Activated T-cell treated with anti-CD3 and anti-CD28 coated beads, Interleukin-2, amount 50 U/mL, for 72 hours (primary cell): ENCODE measurements at places on chromosomes 3 and 15. TPM values are rescaled to one million over a fixed set of nuclear protein-coding genes. Genes with fewer than 3 reads are reported as not detected.

GRCh38 chr15:100686021-100686724 lies 83.8 kb downstream of the ASB7 start:
- DNase-seq = no peak

Gene PLSCR5
- total RNA-seq = not detected

Gene C3orf85
- not detected for total RNA-seq

Gene OXTR
- total RNA-seq = 0.62 TPM

- DNase-seq = no peak
Measured at GRCh38 chr15:101192081-101192480, 59.8 kb downstream of the CHSY1 start.

DNA sequence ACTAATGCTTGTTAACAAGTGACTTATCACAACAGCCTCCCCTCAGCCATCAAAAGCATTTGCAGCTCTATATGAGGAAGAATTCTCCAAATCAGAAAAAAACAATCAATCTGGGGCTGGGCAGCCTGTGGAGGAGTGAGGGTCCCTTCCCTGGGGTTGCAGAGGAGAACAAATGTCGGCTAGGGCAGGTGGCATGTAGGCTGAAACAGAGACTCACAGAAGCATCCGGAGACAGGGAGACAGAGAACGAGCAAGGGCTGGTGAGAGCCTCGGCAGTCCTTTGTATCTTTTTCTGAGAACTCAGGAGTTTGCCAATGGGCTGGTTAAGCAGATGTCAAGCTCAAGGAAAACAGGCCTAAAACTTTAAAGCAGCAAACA lies 15.8 kb downstream of the ITGA11 start:
- no peak for DNase-seq

- DNase-seq = no peak
Measured at GRCh38 chr3:58962040-58962651, 87.7 kb downstream of the CFAP20DC start.

DNA sequence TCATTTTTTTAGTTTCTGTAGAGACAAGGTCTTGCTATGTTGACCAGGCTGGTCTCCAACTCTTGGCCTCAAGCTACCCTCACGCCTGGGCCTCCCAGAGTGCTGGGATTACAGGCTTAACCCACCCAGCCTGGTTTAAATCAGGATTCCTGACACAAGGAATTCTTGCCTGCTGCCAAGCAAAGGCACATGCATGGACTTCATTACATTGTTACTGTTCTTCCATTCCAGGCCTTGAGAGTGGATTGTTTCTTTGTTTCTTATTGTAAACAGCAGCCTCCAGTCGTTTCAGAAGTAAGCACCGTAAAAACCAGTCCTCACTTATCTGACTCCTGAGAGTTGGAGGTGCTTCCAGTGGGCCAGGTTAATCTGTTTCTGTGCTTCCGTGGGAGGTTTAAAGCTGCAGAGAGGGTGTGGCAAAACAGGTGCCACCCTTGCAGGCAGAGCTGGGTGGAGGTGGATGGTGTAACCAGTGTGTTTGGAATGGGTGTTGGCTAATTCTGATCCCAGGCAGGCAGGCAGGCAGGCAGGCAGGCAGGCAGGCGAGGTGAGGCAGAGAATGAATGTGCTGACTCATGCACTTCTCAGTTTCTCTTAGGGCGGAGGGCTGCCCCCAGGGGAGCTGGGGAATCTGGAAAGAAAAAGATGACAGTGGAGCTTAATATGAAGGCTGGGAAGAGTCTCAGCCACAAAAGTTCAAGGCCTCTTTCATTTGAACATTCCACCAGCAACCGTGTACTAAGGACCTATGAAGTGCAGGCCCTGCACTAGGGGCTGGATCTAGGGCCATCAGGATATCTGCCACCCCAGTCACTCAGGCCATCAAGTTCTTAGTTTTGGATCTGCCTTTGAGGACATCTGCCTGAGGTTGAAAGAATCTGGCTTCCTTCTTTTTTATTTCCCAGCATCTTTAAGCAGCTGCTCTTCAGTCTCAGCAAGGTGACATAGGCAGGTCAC lies 37.0 kb upstream of the CDCP1 start:
- no peak for DNase-seq

Gene IFRD2
- total RNA-seq = 62.1 TPM

GRCh38 chr3:172074586-172074985 lies 35.2 kb downstream of the FNDC3B start:
- no peak for DNase-seq

GRCh38 chr15:89776274-89777072 lies at the start of gene MESP2:
MESP2 (plus strand) TSS chr15:89776332; CDS start chr15:89776358, 26 bp downstream.
- DNase-seq = peak; percentile 69

Gene KNL1
- 32.5 TPM for total RNA-seq

DNA sequence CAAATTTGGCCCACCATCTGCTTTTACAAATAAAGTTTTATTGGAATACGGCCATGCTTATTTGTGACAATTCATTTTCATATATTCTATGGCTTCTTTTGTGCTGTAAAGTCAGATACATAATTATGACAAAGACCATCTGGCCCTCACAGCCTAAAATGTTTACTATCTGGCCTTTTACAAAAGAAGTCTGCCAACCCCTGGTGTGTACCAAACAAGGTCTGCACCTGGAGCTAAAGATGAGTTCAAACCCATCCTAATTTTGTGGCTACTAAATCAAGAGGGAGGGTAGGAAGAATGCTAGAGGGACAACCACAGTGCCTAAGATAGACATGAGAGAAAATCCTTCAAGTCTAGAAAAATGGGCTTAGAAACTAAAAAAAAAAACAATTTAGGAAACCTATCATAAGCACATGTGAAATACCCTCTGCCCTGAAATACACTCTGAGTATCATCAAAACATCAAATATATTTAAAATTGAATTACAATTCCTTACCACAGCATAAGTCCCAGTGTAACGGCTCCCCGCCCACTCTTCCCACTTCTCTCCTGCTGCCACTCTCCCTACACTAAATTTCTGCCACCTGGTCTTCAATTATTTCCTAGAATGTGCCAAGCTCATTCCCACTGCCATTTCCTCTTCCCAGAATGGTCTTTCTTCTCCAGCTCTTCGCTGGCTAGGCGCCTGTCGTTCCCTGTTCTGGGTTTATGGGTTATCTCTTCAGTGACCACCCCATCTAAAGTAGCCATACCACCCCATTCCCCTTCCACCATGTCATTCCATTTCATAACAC lies 950.7 kb upstream of the CFAP20DC start:
- DNase-seq = no peak

DNA sequence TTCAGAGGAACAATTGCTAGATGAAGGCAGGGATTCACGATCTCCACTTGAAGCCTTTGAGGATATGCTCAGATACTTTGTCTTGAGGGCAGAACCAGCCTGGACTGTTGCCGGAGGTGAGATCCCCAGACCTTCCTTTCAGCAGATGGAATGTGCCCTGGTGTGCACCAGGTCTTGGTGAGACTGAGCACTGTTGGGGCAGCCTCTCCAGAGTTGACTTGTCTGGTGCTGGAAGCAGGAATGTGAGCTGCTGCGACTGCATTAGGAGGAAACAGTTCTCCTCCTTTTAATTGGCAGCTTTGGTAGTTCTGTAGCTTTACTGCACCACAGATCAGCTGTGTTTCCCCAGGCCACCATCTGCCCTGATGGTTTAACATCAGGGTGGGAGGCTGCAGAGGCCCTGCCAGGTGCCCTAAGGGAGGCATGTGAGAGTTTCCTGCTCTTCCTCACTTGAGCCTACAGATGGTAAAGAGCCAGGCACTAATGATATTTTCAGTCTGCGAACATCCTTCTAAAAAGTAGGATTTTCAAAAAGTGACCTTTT lies 58.5 kb downstream of the CTDSPL start:
- no peak for DNase-seq

- DNase-seq = no peak
Measured at GRCh38 chr3:102006812-102007485, 157.6 kb downstream of the NFKBIZ start.

Gene FRG2C
- total RNA-seq = not detected

DNA sequence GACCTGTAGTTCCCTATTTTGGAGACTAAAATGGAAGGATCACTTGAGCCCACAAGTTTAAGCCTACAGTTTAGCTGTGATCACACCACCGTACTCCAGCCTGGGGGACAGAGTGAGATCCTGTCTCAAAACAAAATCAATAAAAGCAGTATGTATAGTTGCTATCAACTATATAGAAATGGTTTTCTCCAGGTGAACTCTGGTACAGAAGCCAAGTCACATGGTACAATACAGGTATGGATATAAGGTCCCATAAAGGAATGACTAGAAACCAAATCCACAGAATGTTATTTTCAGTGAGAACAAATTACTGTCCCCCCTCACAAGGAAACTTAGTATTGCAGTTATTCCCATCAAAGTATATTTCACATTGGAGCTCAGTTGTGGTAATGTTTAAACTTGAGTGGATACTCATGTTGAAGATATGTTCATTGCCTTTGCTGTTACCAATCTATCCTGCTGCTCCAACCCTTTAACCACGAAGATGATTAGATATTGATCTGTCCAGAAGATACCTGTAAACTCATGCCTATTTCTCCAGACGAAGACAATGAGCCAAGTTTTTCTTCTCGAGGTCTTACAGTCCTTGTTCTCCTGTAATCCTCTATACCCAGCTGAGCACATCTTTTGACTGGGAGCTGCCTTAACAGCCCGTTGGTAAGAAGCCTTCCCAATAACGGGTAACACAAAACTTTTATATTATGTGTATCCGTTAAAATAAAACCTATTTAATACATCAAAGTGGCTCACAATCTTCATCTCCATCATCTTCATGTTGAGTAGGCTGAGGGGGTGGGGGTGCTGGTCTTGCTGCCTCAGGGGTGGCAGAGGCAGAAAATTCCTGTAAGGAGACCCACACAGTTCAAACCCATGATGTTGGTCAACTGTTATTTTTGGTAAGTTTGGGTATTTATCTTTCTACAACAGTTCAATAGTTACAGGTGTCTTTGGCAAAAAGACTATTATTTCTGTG lies 24.6 kb downstream of the TRA2B start:
- no peak for DNase-seq

GRCh38 chr15:26372706-26373105 lies 400.2 kb downstream of the GABRB3 start:
- no peak for DNase-seq

DNA sequence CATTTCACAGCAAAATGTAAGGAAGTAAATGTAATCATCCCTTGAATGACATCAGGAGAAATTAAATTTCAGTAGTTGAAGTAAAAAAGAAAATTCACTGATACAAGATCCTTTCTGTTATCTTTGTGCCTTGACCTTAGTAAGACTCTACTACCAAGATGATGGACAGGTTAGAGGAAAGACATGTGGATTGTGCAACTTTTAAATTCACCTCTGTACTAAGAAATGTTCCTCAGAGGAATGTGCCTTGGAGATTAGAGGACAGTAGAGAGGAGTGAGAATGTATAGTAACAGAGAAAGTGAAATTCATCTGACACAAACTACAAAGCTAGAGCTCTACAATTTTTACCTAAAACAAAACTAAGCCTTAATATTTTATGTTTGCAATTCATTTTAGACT lies 375.3 kb downstream of the PLOD2 start:
- no peak for DNase-seq

Gene SPINT1
- 19.4 TPM for total RNA-seq

GRCh38 chr15:78993257-78993930 lies 48.5 kb upstream of the CTSH start:
- no peak for DNase-seq

DNA sequence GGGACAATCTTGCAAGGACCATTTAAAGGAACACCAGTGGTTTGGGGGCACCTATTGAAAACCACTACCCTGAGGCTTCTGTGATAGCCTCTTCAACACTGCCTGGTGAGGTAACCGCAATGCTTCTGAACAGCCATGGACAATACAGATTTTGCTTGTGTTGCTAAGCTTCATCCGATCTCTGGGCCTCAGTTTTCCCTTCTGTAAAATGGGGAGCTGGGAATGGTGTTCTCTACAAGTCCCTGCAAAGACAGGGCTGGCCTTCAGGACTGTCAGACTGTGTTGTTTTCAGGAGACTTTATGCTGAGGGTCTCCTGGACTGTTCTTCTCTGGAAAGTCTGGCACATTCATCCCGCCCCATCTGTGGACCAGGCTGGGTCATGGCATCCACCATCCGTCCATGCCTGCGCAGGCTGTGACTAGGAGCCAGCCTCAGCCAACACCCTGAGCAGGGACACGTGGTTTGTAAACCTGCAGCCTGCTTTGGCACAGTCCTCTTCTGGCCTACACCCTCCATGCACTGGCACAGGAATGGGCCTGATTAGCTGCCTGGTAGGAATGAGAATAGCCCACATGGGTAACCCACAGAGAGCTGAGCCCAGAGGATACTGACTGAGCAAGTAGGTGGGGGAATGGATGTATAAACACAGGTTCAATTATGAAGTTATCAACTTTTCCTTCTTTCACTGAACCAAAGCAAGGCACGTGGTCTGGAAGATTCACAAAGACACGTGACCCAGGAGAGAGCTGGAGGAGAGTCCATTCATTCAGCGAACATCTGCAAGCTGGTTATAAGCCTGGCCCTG lies 55.3 kb downstream of the ROPN1B start:
- no peak for DNase-seq

Gene NME9
- total RNA-seq = 0.53 TPM

Gene SCN11A
- total RNA-seq = 0.44 TPM

Gene AADACL2
- total RNA-seq = not detected

DNA sequence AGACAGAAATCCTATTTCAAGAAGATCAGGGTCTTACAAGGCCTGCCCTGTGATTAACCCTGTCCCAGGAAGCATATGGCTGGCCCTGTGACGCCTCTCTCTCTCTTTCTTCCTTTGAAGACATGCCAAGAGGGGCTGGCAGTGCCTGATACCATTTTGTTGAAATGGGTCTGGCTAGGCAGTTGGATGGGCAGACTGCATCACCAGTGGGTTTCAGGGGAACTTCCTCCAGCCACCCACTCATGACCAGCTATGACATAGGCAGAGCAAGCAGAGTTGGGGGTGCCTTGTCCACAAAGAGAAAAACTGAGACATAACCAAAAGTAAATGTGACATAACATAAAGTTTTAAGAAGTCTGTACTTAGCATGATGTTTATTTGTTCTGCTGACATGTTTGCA lies 31.4 kb upstream of the MANF start:
- DNase-seq = no peak

Gene VEPH1
- total RNA-seq = not detected

DNA sequence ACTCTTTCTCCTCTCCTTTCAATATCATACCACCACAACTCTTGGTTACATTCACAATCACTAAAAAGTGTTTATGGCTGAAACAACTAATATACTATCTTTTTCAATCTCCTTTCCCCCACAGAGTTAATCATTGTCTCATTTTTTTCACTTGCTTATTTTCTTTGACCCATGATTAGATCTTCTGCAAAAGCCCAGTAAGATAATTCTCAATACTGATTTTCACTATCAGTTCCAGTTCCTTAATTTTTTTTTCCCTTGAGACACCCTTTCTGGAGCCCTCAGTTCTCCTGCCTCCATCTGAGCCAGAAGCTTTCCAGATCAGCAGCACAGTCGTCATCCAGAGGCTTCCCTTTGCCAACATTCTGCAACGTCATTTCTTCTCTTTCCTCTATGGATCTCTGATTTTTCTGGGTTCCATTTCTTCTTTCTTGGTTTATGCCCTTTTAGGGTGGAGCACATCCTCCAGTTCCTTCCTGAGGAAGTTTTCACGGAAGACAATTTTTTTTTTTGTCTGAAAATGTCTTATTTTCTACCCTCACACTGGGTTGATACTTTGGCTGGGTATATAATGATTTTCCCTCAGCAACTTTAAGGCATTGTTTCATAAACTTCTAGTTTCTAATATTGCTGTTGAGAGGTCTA lies 88.7 kb upstream of the C15orf39 start:
- no peak for DNase-seq

Gene DET1
- total RNA-seq = 2.0 TPM
